ENCODE measurements at places on chromosomes 3 and 15.

DNA sequence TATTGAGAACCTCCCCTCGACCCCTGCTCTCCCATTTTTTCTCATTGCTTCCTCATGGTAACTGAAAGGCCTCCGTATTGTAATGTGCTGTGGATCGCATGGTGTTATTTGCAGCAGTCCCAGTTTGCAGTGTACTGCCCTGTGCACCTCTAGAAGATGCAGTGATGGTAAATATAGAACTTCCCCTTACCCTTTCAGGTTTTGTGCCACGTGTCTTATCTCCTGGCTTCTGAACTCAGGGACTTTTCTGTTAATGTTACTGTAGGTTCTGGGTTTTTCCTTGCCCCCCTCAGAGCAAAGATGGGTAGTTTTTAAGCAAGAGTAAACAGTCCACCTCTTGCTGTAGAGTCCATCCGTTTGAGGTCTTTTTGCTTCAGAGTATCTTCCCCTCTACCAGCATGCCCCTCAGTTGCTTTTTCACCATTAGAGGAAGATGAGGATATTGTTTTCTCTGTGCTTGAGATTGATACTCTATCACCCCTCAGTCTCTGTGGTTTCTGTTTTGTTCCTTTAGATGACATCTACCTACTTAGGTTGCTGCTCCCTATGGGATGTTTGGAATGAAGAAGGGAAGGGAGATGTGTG is 22.4 kb downstream of the CHD2 start:
- no peak overlapping the region for H3K4me3 ChIP-seq
- peaks cover 39% of the 10 kb centered on the region for H3K36me3 ChIP-seq

DNA sequence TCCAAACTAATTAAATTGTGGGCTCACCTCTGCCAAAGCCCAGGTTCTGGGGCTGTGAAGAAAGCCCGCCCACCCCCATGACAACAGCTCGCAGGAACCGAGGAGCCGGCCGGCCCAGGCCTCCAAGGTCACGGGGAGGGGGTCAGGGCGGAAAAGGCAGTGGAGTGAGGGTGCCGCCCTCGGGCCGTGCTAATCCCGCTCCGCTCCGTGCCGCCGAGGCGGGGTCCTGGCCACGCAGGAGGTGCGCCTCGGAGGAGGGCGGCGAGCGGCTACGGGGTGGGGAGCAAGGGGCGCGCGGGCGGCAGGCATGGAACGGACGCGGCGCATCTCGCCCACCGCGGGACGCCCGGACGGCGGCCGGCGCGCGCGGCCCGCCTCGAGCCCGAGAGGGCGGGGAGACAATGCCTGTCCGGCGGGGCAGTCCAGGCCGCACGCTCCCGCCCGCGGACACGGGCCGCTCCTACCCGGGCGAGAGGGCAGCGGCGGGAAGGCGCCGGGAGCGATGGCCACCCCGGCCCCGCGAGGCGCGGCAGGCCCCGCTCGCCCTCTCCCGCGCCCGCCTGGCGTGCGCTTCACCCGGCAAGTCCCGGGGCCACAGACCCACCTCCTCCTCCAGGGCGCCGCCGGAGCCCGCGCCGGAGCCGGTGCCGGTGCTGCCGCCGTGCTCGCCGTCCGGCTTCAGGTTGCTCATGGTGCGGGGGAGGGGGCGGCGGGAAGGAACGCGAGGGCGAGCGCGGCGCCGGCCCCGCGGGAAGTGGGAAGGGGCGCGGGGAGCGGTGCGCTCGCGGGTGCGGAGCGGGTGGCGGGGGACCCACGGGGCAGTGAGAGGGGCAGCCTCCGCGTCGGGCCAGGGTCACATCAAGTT is 528 bp downstream of the RBPMS2 start:
- peak overlapping the region; percentile 19 for H3K4me3 ChIP-seq
- no peaks in the 10 kb centered on the region for H3K36me3 ChIP-seq
- peaks cover 39% of the 10 kb centered on the region for H3K27me3 ChIP-seq

DNA sequence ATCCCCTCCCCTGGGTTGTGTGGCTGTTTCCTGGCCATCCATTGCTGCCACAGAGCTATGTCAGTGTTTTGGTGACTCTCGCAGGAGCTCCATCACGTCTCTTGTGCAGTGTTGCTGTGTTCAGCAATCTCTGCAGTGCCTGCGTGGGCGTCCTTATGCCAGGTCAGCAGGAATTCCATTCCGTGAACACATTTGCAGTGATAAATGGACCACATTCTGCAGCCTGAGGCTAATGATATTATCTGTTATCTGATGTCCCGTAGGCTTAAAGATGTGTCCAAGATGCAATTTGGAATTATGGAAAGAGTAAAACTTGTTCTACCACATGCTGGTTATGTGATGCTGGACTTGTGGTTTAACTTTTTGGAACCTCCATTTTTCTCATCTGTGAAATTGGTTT is 25.5 kb upstream of the COL6A6 start:
- no peaks in the 10 kb centered on the region for H3K36me3 ChIP-seq
- H3K4me3 ChIP-seq = no peak overlapping the region
- H3K27ac ChIP-seq = no peak overlapping the region
- DNase-seq = no peak
- no peaks in the 10 kb centered on the region for H3K27me3 ChIP-seq
- no peaks in the 10 kb centered on the region for H3K4me1 ChIP-seq

- DNase-seq = no peak
- no peaks in the 10 kb centered on the region for H3K4me1 ChIP-seq
- no peaks in the 10 kb centered on the region for H3K27me3 ChIP-seq
- no peak overlapping the region for H3K4me3 ChIP-seq
- H3K36me3 ChIP-seq = peaks cover 33% of the 10 kb centered on the region
- no peak overlapping the region for H3K27ac ChIP-seq
Measured at GRCh38 chr3:33139996-33140395, 26.2 kb downstream of the CRTAP start.

GRCh38 chr3:177124882-177125281 is 72.4 kb downstream of the TBL1XR1 start:
- no peak overlapping the region for H3K4me3 ChIP-seq
- H3K4me1 ChIP-seq = peaks cover 2% of the 10 kb centered on the region
- DNase-seq = no peak
- no peaks in the 10 kb centered on the region for H3K27me3 ChIP-seq

DNA sequence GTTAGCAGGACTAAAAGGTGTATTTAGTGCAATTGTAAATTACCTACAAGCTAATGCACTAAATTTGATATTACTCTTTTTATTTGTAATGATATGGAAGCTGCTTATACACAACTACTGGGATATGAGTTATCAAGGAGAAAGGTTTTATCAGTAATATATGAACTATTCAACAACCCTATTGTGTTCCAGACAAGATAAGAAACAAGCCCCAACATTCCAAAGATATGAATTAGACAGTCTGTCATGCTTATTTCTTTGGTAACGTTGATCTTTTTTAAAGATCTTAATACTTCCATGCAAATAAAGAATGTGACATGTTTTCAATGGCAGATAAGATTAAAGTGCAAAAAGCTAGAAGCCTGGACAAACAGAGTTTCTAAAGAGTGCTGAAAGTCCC is 314.0 kb upstream of the THBS1 start:
- peaks cover 4% of the 10 kb centered on the region for H3K4me1 ChIP-seq
- H3K4me3 ChIP-seq = no peak overlapping the region
- no peak overlapping the region for H3K27ac ChIP-seq
- no peak for DNase-seq
- H3K36me3 ChIP-seq = no peaks in the 10 kb centered on the region
